Mesothelial cell of epicardium (in vitro differentiated cells): ENCODE measurements at places on chromosomes 11 and 22. TPM values are rescaled to one million over a fixed set of nuclear protein-coding genes. Genes with fewer than 3 reads are reported as not detected.

- DNase-seq, result no peak
- H3K27ac ChIP-seq, result no peak overlapping the region
- H3K27me3 ChIP-seq, result no peaks in the 10 kb centered on the region
- H3K4me1 ChIP-seq, result peaks cover 52% of the 10 kb centered on the region
- no peak overlapping the region for H3K4me3 ChIP-seq
- H3K36me3 ChIP-seq, result no peaks in the 10 kb centered on the region
These were observed 52.5 kb upstream of the KCNQ1OT1 start for GRCh38 chr11:2752204-2752770.

DNA sequence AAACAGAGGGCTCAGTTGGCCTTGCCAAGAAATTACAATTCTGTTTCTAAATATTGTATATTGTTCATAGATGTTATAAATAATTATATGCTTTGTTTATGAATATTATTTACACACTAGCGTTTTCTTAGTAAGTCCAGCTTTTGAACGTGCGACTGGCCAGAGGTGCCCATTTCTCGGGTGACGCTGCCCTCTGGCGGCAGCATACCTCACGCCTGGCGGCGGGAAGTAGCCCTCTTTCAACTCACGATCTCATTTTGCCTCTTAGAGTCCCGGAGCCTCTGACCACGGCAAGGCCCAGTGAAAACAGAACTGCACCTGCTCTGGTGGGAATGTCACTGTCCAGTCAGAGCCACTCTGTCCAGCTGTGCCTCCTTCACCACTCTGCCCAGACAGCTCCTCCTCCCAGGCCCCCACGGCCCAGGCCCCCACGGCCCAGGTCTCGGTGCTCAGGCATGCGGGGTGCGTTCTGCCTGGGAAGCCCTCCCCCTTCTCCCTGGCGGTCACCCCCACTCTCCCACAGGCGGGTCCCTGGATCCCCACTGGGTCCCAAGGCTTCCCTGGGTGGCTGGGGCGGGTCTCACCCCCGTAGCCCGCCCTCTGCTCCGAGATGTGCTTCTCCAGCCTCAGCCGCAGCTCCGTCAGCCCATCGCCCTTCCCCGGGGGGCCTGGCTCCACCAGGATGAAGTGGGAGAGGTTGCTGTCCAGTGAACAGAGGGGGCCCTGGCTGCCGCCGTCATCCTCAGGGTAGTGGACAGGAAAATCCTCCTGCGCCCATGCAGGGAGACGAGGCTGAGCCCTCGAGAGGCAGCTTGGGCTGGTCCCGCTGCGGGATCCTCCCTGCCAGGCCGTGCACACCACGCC, 19.3 kb downstream of the TSSC4 start:
- H3K4me3 ChIP-seq, result no peak overlapping the region
- peak overlapping the region; percentile 86 for H3K27ac ChIP-seq
- H3K27me3 ChIP-seq, result no peaks in the 10 kb centered on the region
- no peaks in the 10 kb centered on the region for H3K36me3 ChIP-seq
- peaks cover 10% of the 10 kb centered on the region for H3K4me1 ChIP-seq

DNA sequence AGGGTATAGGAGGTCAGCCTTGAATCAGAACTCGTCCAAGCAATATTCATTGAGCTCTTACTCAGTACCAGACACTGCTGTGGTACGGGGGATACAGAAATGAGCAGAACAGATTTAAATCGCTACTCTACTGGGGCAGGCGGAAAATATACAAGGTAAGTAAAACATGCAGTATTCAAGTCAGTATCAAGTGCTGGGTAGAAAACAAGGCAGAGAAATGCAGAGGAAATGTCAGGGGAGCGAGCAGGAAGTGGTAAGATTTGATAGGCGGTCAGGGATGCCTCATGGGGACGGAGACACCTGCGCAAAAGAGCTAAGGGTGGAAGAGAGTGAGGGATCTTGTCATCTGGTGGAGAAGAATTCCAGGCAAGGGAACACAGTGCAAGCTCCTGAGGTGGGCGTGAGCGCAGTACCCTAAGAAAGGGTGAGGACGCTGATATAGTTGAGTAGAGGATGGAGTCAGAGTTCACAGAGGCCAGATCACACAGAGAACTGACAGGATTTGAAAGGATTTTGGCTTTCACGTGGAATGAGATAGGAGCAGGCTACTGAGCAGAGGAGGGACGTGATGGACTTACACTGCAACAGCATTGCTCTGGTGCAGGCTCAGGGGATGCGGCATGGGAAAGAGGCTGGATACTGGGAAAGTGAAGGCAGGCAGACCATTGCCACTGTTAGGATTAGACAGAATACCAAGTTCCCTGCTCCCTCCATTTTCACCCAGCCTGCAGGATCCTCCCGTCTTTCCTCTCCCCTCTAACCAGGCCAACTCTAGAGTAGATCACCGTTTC, 35.8 kb downstream of the SC5D start:
- no peak overlapping the region for H3K4me3 ChIP-seq
- H3K27ac ChIP-seq, result no peak overlapping the region
- H3K36me3 ChIP-seq, result no peaks in the 10 kb centered on the region
- no peaks in the 10 kb centered on the region for H3K27me3 ChIP-seq
- DNase-seq, result no peak

- peaks cover 24% of the 10 kb centered on the region for H3K27me3 ChIP-seq
- H3K4me1 ChIP-seq, result no peaks in the 10 kb centered on the region
- no peak overlapping the region for H3K4me3 ChIP-seq
- no peaks in the 10 kb centered on the region for H3K36me3 ChIP-seq
These were observed 61.8 kb upstream of the UBASH3B start for GRCh38 chr11:122593473-122594420.

DNA sequence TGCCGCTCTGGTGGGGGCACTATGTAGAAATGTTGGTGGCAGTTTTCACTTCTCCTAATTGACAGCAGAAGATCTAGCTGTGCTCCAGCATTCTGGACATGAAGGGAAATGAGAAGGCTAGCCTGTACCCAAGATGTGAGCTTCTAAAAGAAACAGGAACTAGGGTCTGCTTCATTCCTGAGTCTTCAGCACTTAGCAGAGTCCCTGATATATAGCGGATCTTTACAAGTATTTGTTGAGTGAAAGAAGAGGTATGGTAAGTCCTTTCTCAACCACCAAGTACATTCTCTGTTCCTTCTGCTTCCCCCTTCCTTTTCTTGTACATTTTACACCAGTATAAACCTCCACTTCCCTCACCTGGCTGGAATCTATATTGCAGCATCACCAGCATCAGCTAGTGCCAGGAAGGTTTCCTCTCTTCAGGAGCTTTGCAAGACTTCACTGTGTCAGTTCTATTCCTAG, 408.3 kb upstream of the CADM1 start:
- no peaks in the 10 kb centered on the region for H3K36me3 ChIP-seq
- no peak overlapping the region for H3K4me3 ChIP-seq
- no peak overlapping the region for H3K27ac ChIP-seq
- no peaks in the 10 kb centered on the region for H3K4me1 ChIP-seq

PHOX2A gene
- total RNA-seq, result not detected in 3 replicates

- peak; percentile 44 for DNase-seq
- peak overlapping the region; percentile 13 for H3K4me3 ChIP-seq
These were observed 134.3 kb downstream of the MN1 start for GRCh38 chr22:27667121-27667843.

GRCh38 chr22:32765132-32765618, 36.3 kb upstream of the TIMP3 start:
- no peaks in the 10 kb centered on the region for H3K27me3 ChIP-seq
- H3K36me3 ChIP-seq, result no peaks in the 10 kb centered on the region
- no peak overlapping the region for H3K4me3 ChIP-seq

- no peaks in the 10 kb centered on the region for H3K36me3 ChIP-seq
- no peak for DNase-seq
- H3K27ac ChIP-seq, result no peak overlapping the region
- H3K27me3 ChIP-seq, result no peaks in the 10 kb centered on the region
These were observed 928.9 kb downstream of the TBC1D22A start for GRCh38 chr22:47691152-47691895.

GRCh38 chr11:92682136-92682535, 287.3 kb upstream of the MTNR1B start:
- H3K4me1 ChIP-seq, result peaks cover 11% of the 10 kb centered on the region
- H3K36me3 ChIP-seq, result peaks cover 13% of the 10 kb centered on the region
- no peak for DNase-seq
- peaks cover 11% of the 10 kb centered on the region for H3K27me3 ChIP-seq
- no peak overlapping the region for H3K27ac ChIP-seq
- no peak overlapping the region for H3K4me3 ChIP-seq

GRCh38 chr11:10622957-10623791, 54.7 kb upstream of the LYVE1 start:
- H3K36me3 ChIP-seq, result no peaks in the 10 kb centered on the region
- no peak overlapping the region for H3K4me3 ChIP-seq
- H3K27me3 ChIP-seq, result no peaks in the 10 kb centered on the region
- no peak for DNase-seq
- H3K27ac ChIP-seq, result no peak overlapping the region

DNA sequence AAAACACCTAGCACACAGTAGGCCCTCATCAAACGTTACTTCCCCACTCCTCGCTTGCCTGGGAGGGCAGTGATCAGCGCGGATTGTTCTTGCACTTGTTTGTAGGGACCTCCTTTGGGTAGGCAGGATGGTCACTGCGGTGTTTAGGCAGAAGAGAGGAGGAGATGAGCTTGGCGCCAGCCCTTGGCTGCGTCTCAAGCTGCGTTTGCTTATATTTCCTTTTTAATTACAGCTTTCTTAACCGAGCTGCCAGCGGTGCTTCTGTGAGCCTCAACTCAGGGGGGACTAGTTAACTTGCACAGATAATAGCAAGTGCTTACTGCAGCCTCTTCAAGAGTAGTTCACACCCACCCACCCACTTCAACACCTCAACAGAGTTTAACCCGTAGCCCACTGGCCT, 15.1 kb downstream of the IFT27 start:
- no peaks in the 10 kb centered on the region for H3K4me1 ChIP-seq
- H3K27ac ChIP-seq, result no peak overlapping the region
- H3K36me3 ChIP-seq, result peaks cover 12% of the 10 kb centered on the region

DNA sequence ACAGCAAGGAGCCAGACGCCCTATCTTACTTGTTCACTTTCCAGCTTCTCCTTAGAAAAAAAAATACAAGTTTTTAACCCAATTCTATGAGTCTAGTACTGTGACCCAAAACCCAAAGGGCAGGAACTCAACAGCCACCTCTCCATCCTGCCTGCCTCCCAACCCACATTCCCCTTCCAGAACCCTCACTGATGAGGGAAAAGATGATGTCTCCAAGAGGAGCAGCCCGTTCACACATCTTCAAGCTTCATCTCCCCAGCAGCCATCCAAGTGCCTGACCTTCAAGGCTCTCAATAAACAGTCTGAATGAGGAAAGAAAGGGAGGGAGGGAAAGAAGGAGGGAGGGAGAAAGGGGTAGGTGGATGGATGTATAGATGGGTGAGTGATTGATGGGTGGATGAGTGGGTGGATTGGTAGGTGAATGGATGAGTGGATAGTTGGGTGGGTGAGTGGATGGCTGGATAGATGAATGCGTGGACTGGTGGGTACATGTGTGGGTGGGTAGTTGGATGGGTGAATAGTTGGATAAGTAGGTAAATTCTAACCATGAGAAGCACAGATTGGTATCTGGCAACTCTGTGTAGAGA, 50.4 kb downstream of the IGLL5 start:
- H3K4me3 ChIP-seq, result no peak overlapping the region
- no peak overlapping the region for H3K27ac ChIP-seq
- H3K4me1 ChIP-seq, result no peaks in the 10 kb centered on the region
- DNase-seq, result no peak

PRR5L gene
- 5.2 to 6.7 TPM (median 6.5 TPM) in 3 replicates for total RNA-seq

TSPO gene
- 43.2 to 44.9 TPM (median 44.5 TPM) in 3 replicates for total RNA-seq

- H3K27ac ChIP-seq, result no peak overlapping the region
- H3K4me3 ChIP-seq, result no peak overlapping the region
- no peak for DNase-seq
These were observed 132.8 kb upstream of the NCAM1 start for GRCh38 chr11:112828421-112828820.

ANGPTL5 gene
- not detected in 3 replicates for total RNA-seq
